ENCODE measurements at places on chromosomes 6 and 20.

DNA sequence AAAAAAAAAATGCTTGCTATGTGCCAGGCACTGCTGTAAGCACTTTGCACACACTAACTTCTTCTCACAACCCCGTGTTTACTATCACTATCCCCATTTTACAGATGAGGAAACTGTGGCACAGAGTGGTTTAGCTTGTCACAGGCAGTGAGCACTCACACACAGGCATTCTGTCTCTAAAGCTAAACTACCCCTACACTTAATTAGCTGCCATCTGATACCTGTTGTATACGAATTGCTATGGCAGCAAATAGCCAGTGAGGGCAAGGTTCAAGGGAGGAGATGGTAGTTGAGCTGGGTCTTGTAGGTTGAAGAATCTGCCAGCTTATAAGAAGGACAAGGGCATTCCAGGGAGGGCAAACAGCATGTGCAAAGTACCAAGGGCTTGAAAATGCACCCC is 5.2 kb downstream of the TNNC2 start:
- no peak for DNase-seq

GRCh38 chr6:112289038-112289566 is 34.7 kb upstream of the LAMA4 start:
- DNase-seq = no peak

DNA sequence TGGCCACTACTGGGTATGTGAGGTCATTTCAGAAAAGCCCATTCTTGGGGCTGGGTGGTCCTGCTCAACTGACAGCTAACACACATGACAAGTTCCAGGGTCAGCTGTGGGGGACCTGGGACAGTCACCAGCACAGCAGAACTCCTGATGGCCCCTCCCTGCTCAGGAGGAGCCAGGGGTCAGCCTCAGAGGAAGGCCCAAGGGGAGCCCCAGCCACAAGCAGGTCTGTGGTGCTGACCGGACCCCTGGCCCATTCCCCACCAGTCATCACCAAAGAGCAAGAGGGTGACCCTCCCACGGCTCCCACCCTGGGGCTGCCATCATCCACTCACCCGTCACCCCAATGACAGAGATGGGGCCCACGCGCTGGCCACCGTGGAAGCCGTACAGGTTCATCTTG is 18.0 kb downstream of the CYP21A2 start:
- DNase-seq = no peak

DNA sequence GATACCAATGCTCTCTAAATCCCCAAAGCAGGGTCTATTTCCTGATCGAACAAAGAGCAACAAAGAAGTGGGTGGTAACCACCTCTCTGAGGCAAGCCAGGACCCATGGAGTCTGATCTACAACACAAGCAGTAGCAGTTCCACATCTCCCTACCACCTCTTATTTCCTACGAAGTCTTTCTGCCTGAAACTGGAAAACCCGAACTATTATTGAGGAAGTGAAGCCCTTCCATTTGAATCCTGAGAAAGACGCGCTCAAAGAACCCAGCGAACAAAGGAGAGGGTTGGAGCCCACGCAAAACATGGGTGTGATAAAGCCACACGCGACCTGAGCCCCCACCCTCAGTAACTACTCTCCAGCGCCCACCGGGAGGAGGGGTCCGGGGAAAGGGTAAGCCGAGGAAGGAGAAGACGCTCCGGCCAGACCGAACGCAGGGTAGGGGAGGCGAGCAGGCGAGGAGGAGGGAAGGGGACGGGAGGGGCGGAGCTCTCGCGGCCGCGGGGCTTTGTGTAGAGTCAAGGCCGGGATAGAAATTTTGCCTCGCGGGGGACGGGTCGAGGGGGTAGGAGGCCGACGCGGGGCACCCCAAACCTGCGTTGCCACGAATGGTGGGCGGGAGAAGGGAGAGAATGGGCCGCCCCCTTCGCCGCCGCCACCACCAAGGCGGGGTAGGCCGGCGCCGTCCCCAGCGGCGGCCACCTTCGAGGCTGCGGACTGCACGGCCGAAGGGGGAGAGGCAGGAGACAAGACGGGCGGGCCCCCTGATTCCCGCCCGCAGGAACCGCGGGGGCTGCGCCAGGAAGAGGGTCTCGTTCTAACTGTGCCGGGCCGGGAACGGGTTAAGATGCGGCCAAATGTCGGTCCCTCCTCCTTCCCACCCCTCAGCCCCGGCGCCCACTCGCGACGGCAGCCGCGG is 802 bp downstream of the HDAC2 start:
- peak; percentile 37 for DNase-seq

GRCh38 chr6:7617801-7618764 is 28.1 kb downstream of the SNRNP48 start:
- DNase-seq = no peak
